IgD-negative memory B cell (primary cell): ENCODE measurements at places on chromosomes 12 and 14. TPM values are rescaled to one million over a fixed set of nuclear protein-coding genes. Genes with fewer than 3 reads are reported as not detected.

Gene CCDC38
- not detected for polyA plus RNA-seq

Gene NPAS3
- polyA plus RNA-seq = not detected

Gene MGAT4C
- polyA plus RNA-seq = not detected

Gene ADGRD1
- 0.50 TPM for polyA plus RNA-seq

Gene ART4
- polyA plus RNA-seq = not detected

Gene INSM2
- not detected for polyA plus RNA-seq

Gene ENO2
- polyA plus RNA-seq = 21.7 TPM

Gene TAS2R9
- polyA plus RNA-seq = not detected

Gene ZDHHC22
- not detected for polyA plus RNA-seq

Gene C1QL4
- polyA plus RNA-seq = not detected

Gene TMEM179
- polyA plus RNA-seq = not detected

Gene KSR2
- polyA plus RNA-seq = not detected

Gene ANO2
- polyA plus RNA-seq = not detected

Gene KRT7
- polyA plus RNA-seq = not detected

Gene PTGER2
- 2.8 TPM for polyA plus RNA-seq

Gene CMA1
- not detected for polyA plus RNA-seq

Gene STYK1
- not detected for polyA plus RNA-seq

Gene MANSC4
- polyA plus RNA-seq = 0.45 TPM

Gene ABCC9
- not detected for polyA plus RNA-seq

Gene DIO3
- not detected for polyA plus RNA-seq

Gene HOXC4
- polyA plus RNA-seq = 2.3 TPM

Gene LMNTD1
- not detected for polyA plus RNA-seq

Gene TNFRSF1A
- 2.4 TPM for polyA plus RNA-seq
